ENCODE measurements at places on chromosomes 11 and 22.

DNA sequence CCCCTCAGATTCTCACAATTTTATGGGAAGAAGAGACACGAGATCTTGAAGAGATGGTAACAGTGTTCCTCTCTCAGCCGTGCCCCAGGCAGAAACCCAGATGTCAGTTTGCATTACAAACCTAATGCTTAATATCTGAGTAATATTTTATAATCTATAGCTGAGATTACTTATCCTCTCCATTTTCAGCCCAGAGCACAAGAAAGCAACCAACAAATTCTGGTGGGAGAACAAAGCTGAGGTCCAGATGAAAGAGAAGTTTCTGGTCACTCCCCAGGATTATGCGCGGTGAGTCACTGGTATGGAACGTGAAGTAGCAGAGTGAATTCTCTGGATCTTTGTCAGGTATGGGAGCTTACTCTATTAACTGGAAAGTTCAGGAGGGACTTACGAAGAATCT, 884 bp downstream of the CENATAC start:
- no peak for DNase-seq

- no peak for DNase-seq
Observed at GRCh38 chr11:44743959-44744557, 17.3 kb downstream of the TSPAN18 start.

- DNase-seq = no peak
Observed at GRCh38 chr11:94271885-94272372, 32.5 kb upstream of the IZUMO1R start.

DNA sequence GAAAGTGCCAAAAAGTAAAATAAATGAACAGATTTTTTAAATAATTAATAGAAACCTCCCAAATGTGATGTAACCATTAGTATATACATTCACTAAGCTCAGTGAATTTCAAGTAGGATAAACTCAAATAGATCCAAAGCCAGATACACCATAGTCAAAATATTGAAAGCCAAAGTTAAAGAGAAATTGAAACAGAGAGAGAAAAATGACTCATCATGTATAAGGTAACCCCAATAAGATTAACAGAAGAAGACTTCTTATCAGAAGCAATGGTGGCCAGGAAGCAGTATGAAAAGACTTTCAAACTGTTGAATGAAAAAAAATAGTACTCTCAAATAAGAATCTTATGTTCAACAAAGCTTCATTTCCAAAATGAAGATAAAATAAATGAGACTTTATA, 70.5 kb downstream of the LUZP2 start:
- no peak for DNase-seq

DNA sequence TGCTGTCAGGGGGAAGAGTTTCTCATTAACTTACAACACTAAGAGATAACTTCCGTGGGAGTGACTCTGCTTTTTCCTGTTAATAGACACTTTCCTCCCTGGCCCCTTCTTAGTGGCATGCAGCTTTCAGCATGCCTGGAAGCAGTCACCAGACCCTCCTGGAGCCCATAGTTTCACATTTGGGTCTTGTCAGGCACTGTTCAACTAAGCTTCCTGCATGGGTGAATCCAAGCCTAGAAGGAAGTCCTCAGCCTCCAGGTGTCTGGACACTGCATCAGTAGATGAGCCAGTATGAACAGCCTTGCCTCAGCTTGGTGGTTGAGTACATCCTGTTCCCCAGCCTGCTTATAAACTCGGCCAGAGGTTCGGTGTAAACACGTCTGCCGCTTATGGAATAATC, 68.1 kb downstream of the PPP6R3 start:
- DNase-seq = no peak

GRCh38 chr11:44936525-44936924, 14.2 kb downstream of the TP53I11 start:
- DNase-seq = peak; percentile 89

DNA sequence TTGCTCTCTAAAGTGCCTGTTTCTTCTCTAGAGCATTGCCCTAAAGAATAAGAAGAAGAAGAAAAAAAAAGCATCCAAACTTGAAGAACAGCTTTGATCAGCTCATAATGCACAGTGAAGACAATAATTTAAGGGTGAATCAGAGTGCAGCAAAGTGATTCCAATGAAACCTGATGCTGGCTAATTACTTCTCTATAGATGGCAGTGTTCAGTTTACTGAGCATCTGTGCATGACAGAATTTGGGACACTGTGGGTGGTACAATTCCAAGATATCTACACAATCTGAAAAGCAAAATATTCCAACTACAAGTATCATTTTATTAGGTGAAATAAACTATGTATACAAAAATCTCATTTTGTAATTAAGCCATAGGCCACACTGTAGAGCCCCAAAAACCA, 450.5 kb upstream of the CCDC90B start:
- DNase-seq = no peak

- DNase-seq = no peak
Observed at GRCh38 chr22:26087816-26088215, 81.4 kb upstream of the SEZ6L start.

DNA sequence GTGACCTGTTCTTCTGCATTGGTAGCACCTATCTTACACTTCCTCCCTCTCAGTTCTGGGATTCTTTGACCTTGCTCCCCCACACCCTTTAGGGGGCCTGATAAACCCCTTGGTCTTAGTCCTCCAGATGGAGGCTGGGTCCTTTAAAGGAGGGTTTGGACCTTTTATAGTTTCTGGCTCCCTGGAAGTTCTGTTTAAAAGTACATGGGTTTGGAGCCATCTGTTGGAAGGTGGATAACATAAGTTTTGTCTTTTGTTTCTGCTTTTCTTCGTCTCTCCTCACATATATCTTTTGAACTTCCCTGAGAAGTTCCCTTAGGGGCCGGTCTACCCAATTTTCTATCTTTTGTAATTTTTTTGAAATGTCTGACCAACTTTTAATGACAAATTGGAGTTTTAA, 17.9 kb upstream of the HYLS1 start:
- DNase-seq = no peak

GRCh38 chr11:109552376-109552775, 130.4 kb downstream of the C11orf87 start:
- no peak for DNase-seq

GRCh38 chr11:63572026-63572688, 9.0 kb upstream of the PLAAT2 start:
- no peak for DNase-seq

DNA sequence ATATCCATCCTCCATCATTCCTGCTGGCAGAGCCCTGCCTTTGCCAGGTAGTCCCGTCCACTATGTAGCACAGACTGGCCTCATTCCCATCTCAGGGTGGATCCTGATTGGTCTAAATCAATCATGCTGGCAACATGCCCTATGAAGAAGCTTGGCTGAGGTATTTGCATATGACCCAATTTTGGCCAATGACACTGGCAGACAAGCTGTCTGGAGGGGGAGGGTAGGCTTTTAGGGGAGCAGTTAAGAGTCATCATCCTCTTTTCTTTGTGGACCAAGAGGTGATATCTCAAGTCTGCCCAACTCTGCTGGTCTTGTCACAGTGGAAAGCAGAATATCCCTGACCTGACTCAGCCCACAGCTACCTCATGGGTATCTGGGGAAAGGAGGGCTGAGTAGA, 5.1 kb downstream of the CCDC89 start:
- no peak for DNase-seq

GRCh38 chr11:111066846-111067245, 178.7 kb upstream of the POU2AF2 start:
- no peak for DNase-seq
